Activated T-cell treated with anti-CD3 and anti-CD28 coated beads for 24 hours (primary cell): ENCODE measurements at places on chromosomes 5 and 9.
A peak's percentile ranks its signal among the peaks of the same experiment; 100 is the strongest.

GRCh38 chr9:94245651-94246050 is 13.4 kb upstream of the ZNF169 start:
- no peak for DNase-seq

DNA sequence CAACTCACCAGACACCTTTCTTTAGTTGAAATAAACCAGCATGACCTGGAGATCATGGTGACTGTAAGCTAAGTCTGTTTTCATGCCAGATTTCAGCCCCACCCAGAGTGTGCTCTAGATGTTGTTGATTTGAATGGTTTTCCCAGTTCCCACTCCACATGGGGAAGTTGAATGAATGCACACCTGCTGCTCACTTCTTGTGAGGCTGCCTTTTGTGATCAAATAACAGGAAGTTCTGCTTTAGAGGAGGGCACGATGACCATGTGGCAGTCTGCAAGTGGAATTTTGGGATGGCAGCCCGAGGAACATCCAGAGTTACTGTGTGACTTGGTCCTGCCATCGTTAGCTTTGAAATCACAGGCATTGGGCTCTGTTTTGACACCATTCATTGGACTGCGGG is 18.7 kb downstream of the SLC46A2 start:
- no peak for DNase-seq

DNA sequence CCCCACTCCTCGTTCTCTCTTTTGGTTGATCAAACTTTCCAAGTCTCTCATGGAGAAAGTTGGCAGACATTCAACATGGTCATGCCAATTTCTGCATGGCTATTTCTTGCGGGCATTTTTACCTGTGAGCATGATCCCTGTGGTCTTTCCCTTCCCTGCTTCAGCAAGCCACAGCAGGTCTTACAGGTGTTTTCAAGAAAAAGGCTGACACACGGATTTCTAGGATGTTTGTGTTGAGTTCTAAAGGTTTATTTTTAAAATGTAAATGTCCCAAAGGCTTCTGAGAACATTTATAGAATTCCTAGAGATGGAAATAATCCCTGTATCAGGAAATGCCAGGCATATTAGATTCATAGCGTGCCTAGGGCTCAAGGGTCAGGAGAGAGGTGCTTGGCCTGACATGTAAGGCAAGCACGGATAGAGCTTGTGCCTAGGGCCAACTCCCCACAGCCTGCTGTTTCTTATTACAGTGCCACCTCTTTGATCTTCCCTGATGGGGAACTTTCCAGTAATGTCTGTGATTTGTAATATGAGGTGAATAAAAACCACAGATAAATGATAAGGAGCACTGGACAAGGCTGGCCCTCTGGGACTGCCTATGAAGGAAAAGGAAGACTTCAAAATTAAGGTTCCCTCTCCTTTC is 79.8 kb downstream of the MUSK start:
- DNase-seq, result no peak

DNA sequence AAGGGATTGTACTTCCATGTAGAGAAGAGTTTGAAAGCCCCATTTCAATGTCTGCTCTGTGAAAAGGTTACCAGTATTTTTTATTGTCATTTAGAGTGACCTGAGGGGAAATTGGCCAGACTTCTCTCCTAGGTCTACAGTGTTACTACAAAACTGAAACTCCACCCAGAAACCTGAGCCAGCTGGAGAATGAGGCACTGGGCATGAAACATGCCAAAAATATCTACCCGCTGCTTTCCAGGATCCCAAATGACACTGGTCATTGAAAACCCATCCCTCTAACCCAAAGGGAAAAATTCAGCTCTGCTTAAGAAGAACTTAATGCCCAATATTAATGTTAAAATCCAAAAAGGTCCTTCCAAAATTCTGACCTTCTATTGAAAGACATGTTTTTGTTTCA is 99.2 kb upstream of the TRIM32 start:
- no peak for DNase-seq

DNA sequence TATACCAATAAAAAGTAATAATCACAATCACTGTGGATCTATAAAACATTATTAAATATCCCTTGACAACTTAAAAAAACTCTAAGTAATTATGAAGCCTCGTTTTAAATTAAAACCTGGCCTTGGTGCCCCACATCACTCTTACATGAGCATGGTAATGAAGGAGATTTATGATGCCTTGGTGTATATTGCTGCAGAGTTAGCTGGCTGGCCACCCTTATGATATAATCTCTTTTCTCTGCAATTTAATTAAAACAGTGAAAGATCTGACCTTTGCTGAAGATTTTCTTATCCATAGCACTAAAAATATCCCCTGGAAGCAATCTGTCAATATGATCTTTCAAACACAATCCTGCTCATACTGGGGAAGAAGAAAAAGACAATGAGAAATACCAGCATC is 48.8 kb upstream of the PCSK1 start:
- no peak for DNase-seq

DNA sequence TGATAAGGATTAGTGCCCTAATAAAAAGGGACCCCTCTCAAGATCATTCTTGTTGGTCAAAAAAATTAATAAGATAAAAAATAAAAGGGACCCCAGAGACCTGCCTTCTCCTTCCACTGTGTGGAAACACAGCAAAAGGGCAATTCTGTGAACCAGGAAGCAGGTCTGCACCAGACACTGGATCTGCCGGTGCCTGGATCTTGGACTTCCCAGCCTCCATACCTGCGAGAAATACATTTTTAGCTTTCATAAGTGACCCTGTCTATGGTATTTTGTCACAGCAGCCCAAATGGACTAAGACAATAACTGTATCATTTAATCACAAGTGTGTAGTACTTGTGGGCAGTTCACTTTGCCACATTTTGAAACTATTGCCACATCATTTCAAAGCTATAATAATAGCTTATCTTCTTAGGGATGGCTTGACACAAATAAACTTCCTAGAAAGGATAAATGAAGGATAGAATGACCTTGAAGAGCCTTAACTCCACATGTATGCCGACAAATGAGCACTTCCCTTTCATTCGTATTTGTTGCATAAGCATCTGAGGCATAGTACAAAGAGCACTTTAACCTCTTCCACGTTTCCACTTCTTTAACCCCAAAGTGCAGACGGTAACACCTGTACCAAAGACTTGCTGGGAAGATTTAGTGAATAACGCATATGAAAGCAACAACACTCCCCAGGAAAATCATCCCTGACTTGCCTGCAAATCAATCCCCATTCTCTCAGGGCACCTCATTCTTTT is 336.5 kb downstream of the RFX3 start:
- DNase-seq, result no peak

DNA sequence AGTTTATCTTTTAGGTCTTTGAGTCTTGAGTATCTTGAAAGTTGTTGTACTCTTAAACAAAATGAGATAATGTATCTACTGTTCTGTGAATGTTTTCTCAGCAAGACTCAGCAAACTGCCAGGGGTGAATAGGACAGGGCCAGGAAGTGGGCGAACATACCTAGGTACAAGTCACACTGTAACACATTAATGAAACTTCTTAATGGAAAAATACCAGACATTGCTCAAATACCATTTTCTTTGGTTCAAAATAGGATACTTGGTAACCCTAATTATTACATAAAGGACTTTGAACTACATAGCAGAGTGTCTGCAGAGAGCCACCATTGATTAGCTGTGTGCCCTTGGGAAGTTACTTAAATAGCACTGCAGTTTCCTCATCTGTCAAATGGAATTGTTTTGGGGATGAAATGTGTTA is 197.5 kb downstream of the ARHGEF28 start:
- no peak for DNase-seq

- no peak for DNase-seq
Observed at GRCh38 chr5:146208916-146209522, 5.6 kb downstream of the RBM27 start.

DNA sequence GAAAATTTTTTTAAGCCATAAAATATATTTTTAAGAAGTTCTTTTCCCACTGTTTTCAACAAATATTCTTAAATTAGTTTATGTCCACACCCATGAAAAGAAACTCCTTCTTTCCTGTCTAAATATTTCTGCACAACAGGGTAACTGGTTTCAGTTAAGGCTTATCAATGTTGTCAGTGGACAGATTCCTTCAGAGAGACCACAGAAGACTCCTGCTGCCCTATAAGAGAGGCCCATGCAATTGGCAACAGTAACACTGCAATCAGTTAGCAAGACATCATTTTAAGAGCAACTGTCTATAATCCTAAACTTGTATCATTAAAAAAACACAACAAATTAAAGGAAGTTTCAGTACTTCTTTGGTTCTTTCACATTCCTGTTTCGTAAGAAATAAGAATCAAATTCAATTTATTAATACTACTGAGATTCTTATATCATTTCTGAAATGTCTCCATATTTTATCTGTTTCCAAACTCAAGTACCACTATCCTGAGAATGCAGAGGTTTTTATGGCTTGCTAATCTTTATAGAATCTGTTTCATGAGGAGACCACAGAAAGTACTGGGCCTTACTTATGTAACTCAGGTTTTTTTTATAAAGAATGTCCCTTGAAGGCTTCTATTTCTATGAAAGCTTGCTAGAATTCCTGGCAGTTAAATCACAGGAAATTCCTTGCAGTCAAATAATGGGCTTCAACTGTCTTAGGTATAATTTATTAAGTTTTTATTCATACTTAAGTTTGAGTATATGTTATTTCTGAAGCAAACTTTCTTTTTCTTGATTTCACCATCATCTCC is 240.2 kb downstream of the RFX3 start:
- no peak for DNase-seq

DNA sequence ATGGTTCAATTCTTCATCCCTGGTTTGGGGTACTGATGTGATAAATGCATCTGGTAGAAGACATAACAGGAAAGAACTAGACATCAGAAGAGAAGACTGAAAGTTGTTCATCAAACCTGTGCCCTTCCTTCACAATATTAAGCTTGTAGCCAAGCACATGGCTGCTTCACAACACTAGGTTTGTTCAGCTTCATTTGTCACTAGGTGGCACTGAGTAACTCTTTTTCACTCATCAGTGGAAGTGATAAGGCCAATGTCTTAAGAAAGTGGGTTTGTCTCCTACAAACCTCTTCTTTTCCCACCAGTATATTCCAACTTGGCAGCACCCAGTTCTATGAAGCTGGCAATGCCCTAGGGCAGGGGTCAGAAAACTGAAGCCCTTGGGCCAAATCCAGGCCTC is 26.9 kb downstream of the ZNF484 start:
- DNase-seq, result no peak

- DNase-seq, result no peak
Observed at GRCh38 chr5:120361941-120362340, 102.2 kb upstream of the PRR16 start.

DNA sequence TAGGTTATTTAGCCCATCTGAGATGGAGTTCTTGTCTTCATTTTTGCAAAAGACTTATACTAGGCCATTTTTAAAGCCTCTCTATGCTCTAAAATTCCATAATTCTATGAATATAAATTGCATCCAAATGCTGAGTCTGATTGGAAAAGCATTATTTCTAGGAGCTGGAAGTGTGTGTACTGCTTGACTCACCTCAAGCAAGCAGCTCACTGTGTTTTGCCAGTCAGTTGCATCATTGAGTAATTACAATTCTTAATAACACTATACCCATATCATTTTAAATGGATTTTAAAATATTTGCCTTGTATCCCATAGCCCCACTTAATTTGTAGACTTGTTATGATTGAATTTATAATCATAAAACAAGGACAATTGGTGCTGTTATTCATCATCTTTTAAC is 161.0 kb downstream of the PAM start:
- DNase-seq, result no peak

DNA sequence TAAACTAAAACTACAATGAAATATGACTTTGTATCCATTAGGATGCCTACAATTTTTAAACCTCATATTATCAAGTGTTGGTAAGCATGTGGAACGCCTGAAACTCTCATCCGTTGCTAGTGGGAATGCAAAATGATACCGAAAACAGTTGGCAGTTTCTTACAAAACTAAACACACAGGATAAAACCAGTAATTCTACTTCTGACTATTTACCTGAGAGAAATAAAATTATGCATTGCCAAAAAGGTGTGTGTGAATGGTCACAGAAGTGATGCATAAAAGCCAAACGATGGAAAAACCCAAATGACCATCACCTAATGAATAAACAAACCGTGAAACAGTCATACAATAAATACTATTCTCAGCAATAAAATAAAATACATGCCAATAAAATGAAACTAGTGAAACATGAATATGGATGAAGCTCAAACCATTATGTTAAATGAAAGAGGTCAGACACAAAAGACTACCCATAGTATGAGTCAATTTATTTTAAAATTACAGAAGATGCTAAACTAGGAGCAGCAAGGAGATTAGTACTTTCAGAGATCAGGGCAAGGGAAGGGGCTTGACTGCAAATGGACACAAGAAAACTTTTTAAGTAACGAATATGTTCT is 13.4 kb downstream of the AUH start:
- DNase-seq, result no peak

- peak; percentile 16 for DNase-seq
Observed at GRCh38 chr9:76023715-76024195, 133.3 kb downstream of the PCSK5 start.

- no peak for DNase-seq
Observed at GRCh38 chr5:121424976-121425375, 426.7 kb upstream of the FTMT start.

GRCh38 chr9:12394105-12394504 is 299.1 kb upstream of the TYRP1 start:
- no peak for DNase-seq

DNA sequence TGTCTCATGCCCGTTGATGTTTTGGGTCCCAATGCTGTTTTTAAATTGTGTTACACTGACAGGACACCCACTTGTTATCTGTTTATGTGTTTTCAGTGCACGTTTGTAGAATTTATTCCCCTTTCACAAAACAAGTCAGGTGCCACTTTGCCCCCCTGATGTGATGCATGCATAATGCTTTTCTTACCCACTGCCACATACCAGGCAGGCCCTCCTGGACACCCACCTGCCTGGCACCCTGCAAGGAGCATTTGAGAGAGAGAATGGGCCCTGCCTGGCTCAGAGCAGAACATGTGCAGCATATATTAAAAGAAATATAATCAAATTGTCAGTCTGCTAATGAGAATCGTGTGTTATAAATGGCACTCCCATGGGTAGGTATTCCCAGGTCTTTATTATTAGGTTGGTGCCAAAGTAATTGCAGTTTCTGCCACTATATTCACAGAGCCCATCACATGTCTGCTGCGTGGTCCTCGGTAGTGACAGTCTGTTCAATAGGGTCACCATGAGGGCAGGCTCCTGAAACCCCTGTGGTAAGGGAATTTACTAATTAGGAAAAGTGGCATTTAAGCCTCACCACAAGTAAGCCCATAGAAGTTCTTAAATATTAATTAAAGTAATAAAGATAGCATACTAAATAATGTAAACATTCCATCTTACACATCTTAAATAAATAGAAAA is 52.2 kb upstream of the CKMT2 start:
- no peak for DNase-seq

GRCh38 chr5:39411061-39411460 is 13.7 kb downstream of the DAB2 start:
- DNase-seq, result no peak

GRCh38 chr9:15307523-15307841 is 466 bp upstream of the TTC39B start:
- DNase-seq, result no peak

DNA sequence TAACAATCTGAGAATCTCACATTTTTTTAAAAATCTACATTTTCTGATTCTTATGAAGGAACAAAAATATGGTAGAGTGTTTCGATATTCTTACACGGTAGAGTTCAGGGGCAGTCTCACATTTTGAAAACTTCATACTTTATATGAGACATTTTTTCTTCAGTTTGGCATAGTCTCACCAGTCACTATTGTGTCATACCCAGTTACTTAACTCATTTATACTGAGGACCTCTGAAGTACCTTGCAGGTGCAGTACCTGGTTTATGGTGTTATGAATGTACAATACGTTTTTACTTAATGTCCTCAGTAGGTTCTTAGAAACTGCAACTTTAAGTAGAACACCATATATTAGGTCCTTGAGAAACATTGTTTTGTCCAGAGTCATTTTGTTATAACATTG is 196.6 kb downstream of the SGCD start:
- DNase-seq, result no peak

GRCh38 chr5:80926979-80927656 is 33.0 kb upstream of the RASGRF2 start:
- DNase-seq, result no peak
